Inflammatory macrophage treated with lipopolysaccharide for 4 hours (primary cell): ENCODE measurements at places on chromosomes 16 and 17.

DNA sequence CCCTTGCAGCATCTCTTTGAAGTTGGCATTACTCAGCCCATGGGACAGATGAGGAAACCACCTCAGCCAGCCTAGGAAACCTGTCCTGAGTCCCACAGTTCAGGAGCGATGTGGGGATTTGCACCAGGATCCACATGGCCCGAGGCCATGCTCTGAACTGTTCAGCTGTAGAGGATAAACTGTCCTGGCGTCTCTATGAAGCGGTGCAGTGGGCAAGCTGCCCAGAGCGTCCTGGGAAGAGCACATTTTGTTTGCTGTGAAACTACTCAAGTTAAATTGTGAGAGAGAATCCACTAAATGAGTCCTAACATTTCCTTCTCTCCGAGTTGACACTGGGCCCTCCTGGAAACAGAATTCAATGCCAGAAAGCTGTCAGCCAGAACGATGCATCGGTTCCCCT, 276.6 kb upstream of the TNRC6C start:
- no peak for DNase-seq

DNA sequence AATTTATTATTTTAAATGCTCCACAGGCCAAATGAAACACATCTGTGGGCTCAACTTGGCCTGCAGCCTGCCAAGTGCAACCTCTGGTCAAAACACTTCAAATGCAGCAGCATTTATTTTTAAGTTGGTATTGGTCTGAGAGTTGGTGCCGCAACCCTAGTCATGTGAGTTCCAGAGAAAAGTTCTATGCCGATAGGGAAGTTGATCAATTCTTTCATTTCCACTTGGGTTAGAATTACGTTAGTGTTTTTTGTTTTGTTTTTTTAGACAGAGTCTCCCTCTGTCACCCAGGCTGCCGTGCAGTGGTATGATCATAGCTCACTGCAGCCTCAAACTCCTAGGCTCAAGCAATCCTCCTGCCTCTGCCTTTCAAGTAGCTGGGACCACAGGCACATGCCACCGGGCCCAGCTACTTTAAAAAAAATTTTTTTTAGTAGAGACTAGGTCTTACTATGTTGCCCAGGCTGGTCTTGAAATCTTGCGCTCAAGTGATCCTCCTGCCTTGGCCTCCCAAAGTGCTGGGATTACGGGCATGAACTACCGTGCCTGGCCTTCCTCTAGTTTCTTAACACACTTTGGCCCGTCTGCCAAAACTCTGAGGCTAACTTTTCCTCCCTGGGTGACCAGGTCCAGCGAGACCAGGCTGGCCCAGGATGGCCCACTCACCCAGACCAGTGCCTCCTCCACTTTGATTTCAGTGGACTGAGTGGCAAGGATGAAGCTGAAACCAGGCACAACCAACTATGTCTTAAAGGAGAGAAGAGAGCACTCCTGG, 221.1 kb downstream of the MRTFB start:
- peak; percentile 77 for DNase-seq

GRCh38 chr17:39486242-39486641, 25.0 kb downstream of the CDK12 start:
- no peak for DNase-seq

DNA sequence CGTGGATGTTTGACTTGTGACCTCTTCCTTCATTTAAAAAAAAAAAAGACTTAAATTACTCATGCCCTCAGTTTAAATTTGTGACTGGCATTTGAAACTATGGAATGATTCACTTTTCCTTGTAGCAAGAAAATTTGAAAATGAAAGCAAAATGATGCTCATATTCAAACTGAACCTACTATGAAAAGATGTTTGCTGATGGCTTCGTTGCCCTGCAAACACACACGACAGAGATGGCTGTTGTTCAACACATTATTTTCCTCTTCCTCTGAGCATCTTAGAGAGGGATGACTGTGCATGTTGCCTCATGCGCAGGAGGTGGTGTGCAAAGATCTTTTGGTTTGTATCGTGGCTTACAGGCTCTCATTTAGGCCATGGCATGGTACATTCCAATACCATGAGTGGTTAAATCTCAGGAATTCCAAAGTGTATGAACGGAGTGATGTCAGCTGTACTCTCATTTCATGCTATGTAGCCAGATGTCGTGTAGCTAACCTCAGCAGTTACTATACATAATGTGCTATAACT, 164.5 kb downstream of the PRKCA start:
- DNase-seq, result peak; percentile 92

- no peak for DNase-seq
Observed at GRCh38 chr17:40958086-40958953, 8.4 kb downstream of the KRT39 start.

DNA sequence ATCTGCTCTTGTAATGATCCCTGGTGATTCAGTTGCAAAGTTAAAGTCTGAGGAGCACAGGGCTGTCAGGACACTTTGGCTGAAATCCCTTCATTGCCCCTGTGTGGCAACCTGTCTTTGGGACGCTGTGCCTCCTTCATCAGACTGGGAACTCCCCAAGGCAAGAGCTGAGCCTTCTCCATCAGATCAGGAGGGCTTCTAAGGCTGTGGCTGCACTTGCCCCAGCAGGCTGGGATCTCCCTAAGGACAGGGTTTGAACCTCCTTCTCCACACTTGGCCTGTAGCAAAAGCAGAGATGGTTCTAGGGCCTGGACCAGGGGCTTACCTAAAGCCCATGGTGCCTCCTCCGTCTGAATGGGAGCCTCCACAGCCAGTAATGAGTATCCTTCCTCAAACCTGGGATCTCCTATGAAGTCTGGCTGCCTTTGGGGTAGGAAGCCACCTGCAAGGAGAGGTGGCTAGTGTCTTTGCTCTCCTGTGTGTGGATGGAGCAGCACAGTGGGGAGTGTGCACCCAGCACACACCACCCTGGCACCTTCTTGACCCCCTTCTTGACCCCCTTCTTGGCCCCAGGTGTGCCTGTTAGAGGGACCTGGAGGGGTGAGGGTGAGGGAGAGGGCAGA, 79.0 kb upstream of the NKD1 start:
- no peak for DNase-seq

- no peak for DNase-seq
Observed at GRCh38 chr17:32546031-32546444, 59.2 kb downstream of the CDK5R1 start.

- no peak for DNase-seq
Observed at GRCh38 chr17:50277357-50277754, 3.1 kb downstream of the TMEM92 start.

GRCh38 chr17:61720016-61720795, 129.2 kb upstream of the NACA2 start:
- no peak for DNase-seq

DNA sequence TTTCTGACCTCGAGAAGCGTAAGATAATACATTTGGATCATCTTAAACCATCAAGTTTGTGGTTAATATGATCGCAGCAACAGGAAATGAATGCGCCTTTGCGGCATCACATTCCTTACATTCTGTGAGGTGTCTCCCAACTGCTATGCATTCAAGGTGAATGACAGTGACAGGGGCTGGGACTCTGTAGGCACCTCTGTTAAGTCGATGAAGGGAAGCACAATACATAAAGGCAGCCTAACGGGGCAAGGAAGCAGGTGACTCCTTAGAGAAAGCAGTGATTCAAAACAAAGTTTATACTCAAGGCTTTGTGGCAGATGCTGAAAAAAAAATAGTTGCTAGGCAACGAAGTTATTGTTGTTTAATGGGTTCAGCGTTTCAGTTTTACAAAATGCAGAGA, 21.6 kb upstream of the EVPL start:
- DNase-seq, result no peak
